ENCODE measurements at places on chromosomes 5 and 9.

DNA sequence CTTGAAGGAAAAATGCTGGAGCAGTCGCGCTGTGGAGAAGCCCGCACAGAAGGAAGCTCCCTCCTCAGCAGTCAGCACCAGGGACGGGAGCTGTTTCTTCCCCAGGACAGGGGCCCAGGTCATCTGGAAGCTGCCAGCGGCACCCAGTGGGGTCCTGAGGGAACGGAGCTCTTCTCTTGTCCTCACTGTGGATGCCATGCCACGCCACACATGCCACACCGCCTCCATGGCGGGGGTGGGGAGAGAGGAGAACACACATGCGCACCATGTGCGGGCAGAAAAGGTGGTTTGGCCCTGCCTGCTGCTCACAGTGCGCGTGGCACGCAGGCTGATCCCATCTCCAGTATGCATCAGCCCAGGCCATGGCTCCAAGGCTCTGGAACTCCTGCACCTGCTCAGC, 41.7 kb upstream of the ZNF354B start:
- no peak for DNase-seq

DNA sequence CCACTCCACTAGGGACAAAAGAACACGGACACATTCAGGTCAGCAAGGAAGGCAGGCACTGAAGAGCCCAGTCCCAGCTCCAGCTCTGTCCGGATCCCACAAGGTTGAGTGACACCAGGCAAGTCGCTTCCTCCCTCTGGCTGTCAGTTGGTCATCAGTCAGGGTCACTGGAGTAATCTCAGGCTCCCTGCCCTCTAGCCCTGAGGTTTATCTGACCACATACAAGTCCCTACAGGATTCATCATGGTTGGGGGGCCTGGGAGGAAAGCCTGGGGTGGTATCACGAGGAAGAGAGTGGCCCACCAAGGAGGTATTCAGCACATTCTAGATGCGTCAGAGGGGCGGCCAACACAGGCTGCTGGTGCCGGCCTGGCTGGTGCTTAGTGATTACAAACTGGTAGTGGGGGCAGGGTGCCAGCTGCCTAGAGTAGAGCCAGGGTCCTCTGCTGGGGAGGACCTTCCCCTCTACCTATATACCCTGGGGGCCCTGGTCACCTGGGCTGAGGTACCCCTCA, 81.5 kb downstream of the SHB start:
- no peak for DNase-seq

- DNase-seq, result peak; percentile 85
These were observed at the start of gene CDC42SE2 for GRCh38 chr5:131263648-131264450. TSS of gene CDC42SE2 (plus strand) at chr5:131264053. CDS start at chr5:131359494, 95,441 bp downstream.

- no peak for DNase-seq
These were observed 92.5 kb downstream of the CACNA1B start for GRCh38 chr9:137970098-137970497.

DNA sequence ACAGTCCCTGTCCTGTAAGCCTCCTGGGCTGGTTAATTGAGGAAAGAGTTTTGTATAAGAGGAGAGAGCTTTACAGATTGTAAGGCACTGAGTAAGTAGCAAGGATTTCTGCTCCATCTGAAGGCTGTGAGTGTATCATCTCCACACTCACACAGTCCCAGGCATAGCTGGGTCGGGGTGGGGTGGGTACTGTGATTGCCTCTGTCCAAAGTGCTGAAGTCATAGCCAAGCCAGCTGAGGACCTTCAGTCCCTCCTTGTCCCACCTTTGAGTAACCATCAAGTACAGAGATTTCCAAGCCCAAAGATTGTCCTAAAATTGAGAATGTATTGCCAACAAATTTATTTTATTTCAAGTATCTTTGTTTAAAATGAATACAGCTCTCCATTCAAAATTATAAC, 5.5 kb upstream of the DNAJB5 start:
- peak; percentile 29 for DNase-seq

DNA sequence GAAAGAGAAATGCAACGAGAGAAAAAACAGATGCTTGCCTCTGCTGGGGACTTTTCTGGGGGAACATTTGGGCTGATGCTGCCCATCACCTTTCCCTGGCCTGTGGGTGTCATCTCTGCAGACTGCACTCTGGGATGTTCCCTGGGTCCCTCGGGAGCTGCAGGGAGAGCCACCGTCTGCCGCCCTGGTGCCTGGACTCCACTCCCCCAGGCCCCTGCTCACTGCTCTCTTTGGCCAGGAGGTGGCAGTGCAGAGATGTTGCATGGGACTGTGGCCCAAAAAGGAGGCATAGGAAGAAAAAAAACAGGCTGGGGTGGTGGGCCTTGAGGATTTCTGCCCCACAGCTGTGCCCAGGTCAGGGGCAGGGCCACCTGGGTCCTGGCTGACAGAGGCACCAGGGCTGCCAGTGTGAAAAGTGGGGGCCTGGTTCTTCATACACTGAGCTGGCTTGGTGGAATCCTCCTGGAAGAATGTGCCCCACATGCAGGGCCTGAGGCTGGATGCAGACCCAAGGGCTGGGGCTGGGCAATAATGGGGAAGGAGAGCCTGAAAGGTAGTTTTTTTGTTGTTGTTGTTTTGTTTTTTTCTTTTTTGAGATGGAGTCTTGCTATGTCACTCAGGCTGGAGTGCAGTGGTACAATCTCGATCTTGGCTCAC, 353.6 kb downstream of the SLIT3 start:
- DNase-seq, result peak; percentile 63

DNA sequence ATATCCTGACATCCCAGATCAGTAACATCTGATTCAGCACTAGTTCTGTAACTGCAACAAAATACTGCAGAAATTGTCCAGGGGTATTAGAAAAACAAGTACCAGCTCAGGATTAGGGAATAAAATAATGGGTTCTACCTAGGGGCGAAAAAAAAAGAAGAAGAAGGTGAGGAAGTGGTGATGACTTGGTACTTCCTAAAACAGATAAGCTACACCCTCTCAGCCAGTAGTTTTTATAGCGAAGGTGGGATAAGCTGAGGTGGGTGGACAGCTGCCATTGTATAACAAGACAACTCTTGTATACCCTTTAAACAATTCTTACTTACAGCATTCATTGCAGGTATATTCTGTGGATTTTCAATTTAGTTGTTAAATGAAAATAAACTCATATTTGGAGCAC, 19.1 kb downstream of the RAPGEF6 start:
- no peak for DNase-seq

- no peak for DNase-seq
These were observed 8.1 kb upstream of the ARSB start for GRCh38 chr5:78993165-78993564.

DNA sequence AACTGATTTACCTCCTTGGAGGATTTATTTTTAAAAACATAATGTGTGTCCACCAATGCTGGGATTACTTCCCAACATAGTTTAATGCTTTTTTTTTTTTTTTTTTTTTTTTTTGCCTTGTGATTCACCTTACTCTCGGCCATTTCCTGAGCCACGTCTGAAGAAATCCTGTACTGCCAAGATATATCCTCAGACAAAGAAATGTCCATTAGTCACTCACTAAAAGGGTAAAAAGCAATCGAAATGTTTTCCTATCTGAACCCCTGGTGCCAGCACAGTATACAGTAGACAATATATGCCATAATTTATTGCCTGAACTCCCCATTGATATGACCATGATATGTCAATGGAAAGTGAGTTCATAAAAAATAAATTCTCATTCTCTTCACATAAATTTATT, 344.1 kb downstream of the BNC2 start:
- DNase-seq, result no peak

DNA sequence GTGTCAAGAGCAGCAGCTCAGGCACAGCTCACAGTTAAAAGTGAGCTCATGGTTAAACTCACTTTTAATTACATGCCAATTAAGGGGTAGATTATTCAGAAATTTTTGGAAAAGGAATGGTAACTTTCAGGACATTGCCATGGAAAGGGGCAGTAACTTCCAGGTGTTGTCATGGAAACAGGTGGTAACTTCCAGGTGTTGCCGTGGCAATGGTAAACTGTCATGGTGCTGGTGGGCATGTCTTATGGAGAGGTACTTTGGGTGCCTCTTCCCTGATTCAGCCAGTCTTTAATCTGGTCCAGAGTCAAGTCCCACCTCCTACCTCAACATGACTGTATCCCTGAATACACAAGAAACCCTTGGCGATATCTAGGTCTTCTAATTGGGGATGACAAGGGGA, 223.2 kb upstream of the TAS2R1 start:
- no peak for DNase-seq

DNA sequence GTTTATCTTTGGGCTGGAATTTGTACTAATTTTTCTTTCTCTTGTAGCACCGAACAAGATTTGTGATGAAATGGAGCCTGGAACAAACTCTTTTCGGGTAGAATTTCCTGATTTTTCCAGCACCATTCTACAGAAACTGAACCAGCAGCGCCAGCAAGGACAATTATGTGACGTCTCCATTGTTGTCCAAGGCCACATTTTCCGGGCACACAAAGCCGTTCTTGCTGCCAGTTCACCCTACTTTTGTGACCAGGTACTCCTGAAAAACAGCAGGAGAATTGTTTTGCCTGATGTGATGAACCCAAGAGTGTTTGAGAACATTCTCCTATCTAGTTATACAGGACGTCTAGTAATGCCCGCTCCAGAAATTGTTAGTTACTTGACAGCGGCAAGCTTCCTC, 27.6 kb downstream of the ZBTB43 start:
- DNase-seq, result no peak

DNA sequence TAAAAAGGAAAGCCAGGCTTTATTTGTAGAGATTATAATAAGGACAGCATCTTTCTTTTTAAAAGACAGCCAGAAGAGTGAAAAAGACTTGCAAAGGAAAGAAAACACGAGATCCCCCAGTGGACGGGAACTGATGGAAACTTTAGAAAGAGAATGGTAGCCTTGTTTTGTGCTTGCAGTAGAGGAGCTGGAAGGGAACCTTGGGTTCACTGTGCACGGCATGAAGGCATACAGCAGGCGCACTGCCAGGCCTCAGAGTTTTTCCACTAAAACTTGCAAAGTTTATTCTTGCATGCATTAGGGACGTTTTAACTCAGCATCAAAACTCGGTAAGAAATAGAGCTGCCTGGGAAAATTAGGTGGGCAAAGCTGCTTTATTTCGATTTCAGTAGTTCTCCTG, 248.6 kb downstream of the IRX1 start:
- no peak for DNase-seq

DNA sequence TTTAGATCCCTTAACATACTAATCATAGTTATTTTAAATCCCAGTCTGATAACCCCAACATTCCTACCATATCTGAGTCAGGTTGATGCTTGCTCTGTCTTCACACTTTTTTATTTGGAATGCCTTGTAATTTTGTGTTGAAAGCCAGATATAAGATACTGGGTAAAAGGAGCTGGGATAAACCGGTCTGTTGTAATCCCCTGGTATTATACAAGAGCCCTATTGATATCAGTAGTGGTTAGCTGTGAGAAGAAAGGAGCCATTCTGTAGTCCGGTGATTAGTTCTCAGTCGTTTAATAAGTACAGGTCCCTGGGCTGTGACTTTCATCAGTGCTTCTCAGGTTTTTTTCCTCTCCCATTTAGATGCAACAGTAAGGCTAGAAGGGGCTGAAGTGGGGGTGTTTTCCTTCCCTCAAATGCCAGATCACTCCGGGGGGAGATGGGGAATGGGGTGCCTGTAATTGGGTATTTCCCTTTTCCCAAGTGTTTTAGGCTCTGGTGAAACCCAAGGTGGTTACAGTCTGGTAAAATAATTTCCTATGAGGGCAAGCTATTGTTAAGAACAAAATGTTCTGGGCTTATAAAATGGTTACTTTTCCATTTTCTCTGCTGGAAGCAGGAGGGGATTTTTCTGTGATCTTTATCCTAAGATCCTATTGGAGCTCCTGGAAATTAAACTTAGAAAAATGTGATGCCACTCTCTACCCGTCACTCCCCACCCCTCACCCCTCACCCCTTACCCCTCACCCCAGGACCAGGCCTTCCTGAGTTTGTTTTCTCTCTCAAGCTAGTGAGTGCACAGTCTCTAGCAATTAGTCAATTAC, 72.7 kb downstream of the KCNN2 start:
- no peak for DNase-seq

GRCh38 chr5:134536876-134537275, 11.4 kb downstream of the JADE2 start:
- DNase-seq, result no peak

DNA sequence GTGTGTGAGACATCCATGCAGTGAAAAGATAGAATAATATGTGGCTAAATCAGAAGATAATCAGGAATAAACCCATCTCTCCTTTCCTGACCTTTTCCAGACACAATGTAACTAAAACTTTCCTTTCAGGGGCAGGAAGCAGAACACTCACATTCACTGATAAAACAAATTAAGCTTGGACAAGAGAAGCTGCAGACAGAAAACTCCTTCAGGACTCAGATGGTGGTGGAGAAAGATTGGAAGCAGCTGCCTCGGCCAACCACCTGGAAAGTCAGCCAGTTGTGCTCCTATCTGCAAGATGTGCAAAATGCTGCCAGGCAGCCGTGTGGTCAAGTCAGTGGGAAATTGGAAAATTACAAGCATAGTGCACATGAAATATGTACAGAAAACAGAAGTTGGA, 26.9 kb downstream of the RASEF start:
- DNase-seq, result no peak
